ENCODE measurements at places on chromosomes 2 and 18.

- no peak for DNase-seq
These were observed 236.9 kb downstream of the AGPS start for GRCh38 chr2:177629357-177630024.

GRCh38 chr2:120480903-120481445, 135.0 kb downstream of the INHBB start:
- no peak for DNase-seq

- DNase-seq = no peak
These were observed 201.7 kb downstream of the MREG start for GRCh38 chr2:215811409-215812345.

- DNase-seq = no peak
These were observed 59.7 kb downstream of the EXOC6B start for GRCh38 chr2:72765997-72766609.

DNA sequence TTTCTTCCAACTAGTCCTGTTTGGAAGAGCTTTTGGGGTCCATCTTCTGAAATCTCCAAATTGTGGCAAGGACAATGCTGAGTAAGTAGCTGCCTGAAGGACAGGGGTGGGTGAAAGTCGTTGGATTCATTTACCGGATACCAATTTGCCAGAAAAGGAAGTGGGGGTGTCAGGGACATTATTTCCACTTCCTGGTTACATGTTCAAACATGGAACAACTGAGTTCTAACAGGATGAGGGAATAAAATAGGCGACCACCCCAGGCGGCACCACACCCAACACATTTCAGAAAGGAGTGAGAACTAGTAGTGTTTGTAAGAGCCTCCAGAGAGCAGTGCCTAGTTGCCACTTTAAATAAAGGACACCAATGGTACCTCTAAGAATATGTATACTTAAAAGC, 158.6 kb upstream of the SERTAD2 start:
- DNase-seq = no peak

DNA sequence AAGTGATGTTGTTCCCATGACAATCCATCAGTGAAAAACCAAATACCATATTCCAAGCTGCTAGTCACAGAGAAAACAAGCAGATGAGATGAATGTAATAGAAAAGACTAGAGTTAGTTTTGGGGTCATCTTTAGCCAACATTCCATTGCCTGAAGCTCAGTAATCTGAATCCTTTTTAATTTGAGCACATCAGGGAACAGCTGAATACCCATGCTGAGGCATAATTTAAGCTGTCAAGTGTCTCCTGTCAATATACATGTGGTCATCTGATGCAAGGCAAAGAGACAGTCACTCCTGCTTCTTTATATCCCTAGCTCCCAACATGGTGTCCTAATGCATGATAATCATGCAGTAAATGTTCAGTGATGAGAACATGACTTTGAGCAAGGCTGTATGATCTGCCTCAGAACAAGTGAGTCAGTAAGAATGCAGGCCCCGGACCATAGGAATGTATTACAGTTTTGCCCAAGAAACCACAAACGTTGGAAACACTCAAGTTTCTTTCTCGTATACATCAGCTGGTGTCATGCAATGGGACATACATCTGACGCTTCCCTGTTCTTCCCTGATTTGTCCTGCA, 48.0 kb downstream of the CDK15 start:
- DNase-seq = no peak

- DNase-seq = no peak
These were observed 31.1 kb downstream of the PSME4 start for GRCh38 chr2:53939656-53940055.

DNA sequence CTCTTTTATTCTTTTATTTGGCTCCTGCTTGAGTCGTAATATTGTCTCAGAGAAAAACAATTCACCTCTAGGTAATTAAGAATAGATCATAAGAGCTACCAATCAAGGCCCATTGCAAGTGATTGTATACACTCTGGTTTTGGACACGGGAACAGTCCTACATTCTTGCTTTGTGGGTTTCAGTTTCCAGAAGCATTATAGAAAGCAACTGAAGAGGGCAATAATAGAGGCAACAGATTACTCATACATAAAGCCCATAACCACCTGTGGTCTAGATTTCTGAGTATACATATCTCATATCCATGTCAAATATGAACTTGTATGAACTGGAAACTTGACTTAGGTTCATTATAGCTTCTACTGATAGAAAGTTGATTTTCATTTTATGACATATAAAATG, 65.4 kb downstream of the DIS3L2 start:
- DNase-seq = no peak

- no peak for DNase-seq
These were observed 10.6 kb downstream of the CFLAR start for GRCh38 chr2:201126308-201127151.

- no peak for DNase-seq
These were observed 226.0 kb downstream of the GULP1 start for GRCh38 chr2:188517549-188518215.

DNA sequence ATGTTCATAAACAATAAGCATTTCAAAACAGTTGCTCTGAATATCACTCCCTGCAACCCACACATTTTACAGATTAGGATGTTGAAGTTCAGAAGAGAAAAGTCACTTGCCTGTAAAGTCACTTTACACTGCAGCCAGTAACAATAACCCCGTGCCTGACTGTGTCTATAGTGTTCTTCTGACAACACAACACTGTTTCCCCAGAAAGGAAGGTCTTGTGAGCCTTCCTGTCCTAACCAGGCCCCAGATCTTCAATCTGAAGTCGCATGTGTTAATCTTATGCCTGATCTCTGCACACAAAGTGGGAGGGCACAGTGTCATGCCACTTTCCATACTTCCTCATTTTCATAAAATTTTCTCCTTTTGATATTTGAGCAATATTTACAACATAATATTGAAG, 120.2 kb downstream of the FEZ2 start:
- DNase-seq = no peak

- DNase-seq = no peak
These were observed 12.5 kb upstream of the HK2 start for GRCh38 chr2:74821177-74822126.

DNA sequence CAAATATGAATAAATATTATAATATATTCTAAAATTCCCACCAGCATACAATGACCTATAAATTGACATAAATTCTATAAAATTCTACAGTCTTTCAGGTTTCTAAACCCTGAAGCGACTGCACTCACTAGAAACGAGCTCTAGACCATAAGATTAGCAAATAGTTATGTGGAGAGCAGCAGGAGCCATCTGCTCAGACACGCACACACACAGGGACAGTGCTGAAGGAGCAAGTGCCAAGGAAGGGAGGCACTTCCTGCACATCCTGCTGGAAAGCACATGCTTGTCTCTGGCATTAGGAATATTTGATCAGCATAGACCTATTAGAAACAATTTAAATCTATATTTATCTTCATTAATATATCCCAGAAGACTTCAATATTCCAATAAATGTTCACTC, 713.9 kb upstream of the CDH2 start:
- no peak for DNase-seq

DNA sequence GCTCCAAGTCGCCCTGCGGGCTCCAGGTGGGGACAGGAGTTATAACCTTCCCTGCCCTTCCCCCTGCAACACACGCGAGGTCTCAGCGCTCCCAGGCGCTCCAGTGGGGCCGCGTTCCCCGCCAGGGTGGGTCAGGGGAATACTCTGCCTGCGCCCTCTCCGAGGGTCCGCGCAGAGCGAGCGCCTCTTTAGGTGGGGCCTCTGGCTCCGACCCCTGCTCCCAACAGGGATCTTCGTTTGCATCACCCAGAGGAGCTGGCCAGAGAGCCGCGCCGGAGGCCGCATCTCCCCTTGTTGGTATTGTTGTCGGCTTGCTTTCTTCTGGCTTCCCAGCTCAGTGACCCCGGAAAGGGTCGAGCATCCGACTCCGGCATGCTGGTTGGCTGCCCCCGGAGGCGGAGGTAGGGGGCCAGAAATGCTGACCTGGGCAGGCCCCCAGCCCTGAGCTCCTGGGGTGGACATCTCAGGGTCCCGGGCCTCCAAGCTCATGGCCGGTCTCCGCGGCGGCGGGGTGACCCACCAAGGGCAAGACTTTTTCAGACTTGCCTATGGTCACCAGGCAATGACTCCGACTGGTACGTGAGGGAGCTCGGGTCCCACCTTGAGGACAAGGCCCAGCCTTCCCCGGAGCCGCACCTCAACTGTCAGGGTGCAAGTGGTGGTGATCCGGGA, 11.2 kb upstream of the EN1 start:
- no peak for DNase-seq

DNA sequence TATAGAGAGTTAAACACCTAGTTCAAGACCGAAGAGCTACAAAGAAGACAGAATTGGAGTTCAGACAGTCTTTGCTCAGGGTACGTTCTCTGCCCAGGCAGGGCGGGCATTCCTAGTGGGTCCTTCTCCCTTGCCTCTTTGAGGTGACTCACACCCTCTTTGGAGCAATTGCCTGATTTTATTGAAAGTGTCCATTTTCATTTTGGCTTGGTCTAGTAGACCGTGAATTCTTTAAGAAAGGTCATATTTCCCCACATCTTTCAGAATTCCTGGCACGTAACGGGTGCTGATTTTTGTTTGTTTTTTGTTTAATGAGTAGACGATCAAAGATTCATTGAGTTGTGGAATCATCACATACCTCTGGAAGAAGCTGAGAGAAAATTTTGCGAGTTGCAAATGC, 871.5 kb downstream of the RNF144A start:
- no peak for DNase-seq

DNA sequence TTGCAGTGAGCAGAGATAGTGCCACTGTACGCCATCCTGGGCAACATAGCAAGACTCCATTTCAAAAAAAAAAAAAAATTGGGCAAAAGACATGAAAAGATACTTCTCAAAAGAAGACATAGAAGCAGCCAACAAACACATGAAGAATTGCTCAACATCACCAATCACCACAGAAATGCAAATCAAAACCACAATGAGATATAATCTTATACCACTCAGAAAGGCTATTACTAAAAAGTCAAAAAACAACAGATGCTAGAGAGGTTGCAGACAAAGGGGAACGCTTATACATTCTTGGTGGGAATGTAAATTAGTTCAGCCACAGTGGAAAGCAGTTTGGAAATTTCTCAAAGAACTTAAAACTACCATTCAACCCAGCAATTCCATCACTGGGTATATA, 43.1 kb upstream of the CHAC2 start:
- no peak for DNase-seq

GRCh38 chr2:973129-973528, 22.5 kb downstream of the SNTG2 start:
- DNase-seq = no peak

- DNase-seq = no peak
These were observed 30.1 kb downstream of the SLC8A1 start for GRCh38 chr2:40421631-40422297.

DNA sequence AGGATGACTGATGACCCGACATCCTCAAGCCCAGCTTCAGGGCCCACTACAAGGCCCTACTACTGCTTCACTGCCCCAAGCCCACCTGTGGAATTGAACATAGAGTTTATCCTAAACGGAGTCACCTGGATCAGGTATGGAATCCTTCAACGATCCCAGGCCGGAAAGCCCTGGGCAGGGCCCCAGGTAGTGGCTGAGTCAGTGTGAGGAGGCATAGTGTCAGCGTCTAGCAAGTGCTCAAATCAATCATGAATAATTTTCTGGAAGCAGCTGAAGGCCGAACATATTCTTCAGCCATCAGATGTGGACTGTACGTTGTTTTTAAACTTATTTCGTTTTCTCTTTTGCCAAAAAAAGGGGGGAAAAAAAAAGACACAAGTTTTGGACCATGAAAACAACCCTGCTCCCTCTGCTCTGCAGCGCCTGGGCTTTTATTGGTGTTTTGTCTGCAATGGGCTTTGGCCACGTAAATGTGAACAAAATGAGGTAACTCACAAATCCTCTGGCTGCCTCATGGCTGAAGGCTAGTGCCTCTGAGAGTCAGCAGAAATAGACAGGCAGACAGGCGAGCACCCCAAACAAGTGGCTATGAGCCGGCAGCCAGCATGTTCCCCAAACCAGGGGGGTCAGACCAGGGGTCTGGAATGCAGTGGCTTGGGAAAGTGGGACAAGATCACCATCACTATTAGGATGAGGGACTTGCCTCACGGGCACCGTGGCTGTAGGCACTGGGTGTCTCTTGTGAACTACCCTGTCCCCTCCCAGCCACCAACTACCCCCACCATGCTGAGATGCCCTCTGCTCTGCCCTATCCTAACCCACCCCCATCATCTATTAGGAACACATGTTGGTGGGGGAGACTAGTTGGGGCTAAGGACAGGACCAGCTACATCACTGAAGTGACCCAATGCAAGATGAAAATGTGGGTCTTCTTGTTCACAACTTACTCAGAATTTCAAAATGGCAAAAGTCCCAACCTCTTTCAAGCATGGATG, 51.4 kb downstream of the TTC32 start:
- no peak for DNase-seq

DNA sequence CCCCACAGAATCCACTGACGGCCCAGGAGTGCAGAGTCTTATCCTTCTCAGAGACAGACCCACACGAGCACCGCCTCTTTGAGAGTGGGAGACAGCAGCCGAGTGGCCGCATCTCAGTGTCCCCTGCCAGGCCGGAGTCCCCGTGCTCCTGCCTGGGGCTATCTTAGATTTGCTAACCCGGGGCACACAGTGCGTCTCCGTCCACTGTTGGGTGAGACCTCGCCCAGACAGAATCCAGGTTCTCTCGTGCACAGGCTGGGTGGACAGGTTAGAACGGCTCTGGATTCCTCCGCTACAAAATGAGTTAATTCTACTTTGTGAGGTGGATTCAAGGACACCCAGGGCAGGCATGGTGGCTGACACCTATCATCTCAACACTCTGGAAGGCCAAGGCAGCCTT, 88.3 kb downstream of the ZNF516 start:
- DNase-seq = no peak

GRCh38 chr2:9796056-9797010, 46.9 kb upstream of the TAF1B start:
- no peak for DNase-seq

DNA sequence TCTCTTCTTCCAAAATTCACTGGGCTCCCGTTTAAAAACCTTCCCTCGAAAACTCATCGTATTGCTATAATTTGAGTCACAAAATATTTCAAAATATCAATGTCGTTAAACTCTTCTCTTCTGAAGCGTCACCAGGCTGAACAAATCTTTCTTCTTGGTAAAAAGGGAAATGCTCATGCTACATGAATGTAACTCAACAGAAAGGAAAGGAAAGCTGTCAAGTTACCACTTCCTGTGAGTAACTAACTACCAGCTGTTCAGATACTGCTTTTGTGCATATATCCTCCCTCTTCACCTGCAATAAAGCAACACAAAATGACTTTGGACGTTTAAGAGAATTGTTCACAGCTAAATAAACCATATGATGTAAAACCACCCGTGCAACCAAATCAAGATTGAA, 95.4 kb downstream of the DOCK10 start:
- no peak for DNase-seq

DNA sequence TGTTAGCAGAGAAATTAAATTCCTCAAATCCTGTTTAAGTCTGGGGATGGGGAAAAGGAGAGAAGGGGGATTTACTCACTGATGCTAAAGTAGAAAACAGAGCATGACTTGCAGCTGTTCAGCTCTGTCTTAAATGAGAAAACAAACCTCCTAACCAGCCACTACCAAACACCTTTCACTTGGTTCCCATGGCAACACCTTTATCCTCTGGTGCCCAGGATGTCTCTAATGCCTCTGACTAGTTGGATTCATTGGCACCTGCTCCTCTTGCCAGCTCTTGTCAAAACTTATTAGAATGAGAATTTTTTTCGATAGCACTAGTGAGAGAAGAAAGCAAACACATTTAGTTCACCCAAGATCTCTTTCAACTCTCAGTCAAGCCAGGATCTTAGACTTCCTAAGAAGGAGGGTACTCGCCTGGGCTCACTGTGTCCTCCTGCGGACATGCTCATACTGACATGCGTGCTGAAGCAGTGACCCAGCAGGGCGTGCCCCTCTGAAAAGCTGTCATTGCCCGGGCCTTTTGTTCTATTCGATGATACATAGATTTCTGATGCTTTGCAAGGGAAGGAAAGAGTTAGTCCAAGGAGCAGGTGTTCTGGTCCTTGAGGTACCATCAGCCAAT, 656.0 kb upstream of the CELF4 start:
- DNase-seq = no peak

Measured in stimulated activated CD4-positive, alpha-beta T cell treated with anti-CD3 and anti-CD28 coated beads, Interleukin-1b, Interleukin-23, amount 100 ng/mL, for 1 hour (primary cell).